Stimulated activated CD4-positive, alpha-beta T cell treated with anti-CD3 and anti-CD28 coated beads, Interleukin-12 subunit alpha, Interleukin-12 subunit beta, amount 100 ng/mL, for 4 hours (primary cell): ENCODE measurements at places on chromosomes 11 and 22.

DNA sequence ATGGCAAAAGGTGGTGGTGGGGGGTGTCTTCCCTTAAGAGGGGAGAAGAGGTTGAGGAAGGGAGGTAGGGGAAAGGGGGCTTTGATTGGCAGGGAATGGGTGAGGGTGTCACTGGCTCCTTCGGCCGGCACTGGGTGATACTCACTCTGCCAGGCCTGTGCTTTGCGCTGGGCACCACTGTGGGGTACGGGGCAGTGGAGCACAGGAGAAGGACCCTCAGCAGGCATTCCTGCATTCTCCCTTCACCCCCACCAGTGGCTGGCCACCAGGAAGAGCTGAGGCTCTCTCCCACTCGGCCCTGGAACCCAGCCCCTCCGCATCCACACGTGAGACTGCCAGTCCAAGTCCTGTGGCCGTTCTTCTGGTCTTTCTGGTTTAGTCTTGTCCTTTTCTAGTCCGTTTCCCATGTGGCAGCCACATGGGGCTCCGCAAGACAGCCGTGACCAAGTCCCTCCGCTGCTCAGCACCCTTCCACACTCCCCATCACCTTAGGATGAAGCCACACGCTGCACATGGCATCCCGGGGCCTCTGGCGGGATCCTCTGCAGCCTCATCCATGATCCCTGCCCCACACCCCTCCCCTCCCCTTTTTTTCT, 8.0 kb downstream of the CAPN5 start:
- DNase-seq, result no peak

DNA sequence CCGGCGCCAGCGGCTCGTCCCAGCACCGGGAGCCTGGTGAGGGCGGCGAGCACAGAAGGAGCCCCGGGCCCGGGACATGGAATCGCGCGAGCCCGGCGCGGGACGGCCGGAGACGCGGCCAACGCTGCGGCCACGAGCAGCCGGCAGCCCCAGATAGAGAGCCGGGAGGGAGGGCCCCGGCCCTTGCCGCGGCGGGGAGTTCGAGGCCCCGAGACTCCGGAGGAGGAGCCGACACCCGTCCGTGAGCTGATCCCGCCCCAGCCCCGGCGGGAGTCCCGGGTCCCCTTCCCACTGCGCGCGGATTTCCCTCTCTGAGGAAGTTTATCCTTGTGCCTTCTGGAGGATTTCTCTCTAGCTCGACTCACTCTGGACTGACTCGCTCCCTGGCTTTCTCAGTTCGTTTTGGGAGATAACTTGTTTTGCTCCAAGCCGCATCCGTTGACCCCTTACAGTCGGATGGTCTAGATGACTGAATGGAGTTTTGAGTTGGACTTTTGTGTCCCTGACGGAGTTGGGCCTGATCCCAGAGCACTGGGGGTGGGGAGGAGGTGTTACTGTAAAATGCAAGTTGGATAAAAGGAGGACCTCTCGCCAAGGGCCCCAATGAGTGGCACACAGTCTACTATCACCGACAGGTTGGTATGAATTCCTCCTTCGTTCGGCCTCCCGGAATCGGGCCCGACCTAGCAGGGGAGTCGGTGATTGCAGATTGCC, 585 bp downstream of the ARHGEF12 start:
- DNase-seq, result peak; percentile 33

DNA sequence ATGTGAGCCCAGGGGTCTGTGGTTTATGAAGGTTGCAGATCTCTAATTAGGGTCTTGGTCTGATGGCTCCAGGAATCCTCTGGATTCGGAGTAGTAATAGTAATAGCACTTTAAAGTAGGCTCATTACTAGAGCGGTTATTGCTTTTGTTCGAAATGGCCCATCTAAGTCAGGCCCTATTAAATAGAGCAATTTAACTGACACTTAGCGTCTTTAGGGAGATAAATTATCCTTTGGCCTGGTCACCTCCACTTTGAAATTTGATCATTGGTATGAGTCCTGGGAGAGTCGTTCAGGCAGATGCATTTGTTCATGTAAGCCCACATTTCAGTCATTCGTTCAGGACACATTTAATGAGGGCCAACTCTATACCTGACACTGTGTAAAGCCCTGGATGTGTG, 54.8 kb downstream of the LDLRAD3 start:
- no peak for DNase-seq

- no peak for DNase-seq
Observed at GRCh38 chr11:129208863-129209262, 16.7 kb upstream of the ARHGAP32 start.

DNA sequence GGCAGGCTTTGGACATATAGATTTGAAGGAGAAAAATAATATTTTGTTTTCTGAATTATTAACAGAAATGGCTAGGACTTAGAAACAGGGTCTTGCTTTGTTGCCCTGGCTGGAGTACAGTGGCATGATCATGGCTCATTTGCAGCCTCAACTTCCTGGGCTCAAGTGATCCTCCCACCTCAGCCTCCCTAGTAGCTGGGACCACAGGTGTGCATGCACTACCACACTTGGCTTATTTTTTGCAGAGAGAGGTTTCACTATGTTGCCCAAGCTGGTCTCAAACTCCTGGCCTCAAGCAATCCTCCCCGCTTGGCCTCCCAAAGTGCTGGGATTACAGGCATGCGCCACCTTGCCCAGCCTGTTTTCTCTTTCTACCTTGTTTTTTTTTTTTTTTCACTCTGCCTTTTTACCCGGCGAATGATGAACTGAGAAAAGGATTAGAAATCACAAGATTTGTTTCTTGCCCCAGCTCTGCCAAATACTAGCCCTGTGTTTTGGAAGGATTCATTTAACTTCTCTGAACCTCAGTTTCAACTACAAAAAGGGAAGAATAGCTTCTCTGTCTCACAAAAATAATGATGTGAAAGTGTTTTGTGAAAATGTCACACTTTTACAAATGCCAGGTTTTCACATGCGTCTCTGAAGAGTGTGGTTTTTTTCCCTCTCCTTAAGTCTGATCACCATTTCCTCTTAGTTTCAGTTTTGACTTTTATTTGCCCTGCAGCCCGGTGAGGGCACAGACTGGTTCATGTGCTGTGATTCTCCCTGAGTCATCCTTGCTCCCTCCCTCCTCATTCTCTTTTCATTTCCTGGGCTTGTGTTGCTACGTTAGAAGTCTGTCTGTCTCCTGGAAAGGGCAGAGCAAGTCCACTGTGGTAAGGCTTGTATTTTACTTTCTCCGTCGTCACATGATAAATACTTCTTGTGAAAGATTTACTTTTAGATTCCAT, 67.7 kb downstream of the BCL2L13 start:
- DNase-seq, result peak; percentile 13
